Hematopoietic multipotent progenitor cell treated with erythropoietin and hydrocortisone succinate and interleukin-3 and kit ligand, for 6 days (in vitro differentiated cells): ENCODE measurements at places on chromosomes 7 and 10.
A peak's percentile ranks its signal among the peaks of the same experiment; 100 is the strongest.

DNA sequence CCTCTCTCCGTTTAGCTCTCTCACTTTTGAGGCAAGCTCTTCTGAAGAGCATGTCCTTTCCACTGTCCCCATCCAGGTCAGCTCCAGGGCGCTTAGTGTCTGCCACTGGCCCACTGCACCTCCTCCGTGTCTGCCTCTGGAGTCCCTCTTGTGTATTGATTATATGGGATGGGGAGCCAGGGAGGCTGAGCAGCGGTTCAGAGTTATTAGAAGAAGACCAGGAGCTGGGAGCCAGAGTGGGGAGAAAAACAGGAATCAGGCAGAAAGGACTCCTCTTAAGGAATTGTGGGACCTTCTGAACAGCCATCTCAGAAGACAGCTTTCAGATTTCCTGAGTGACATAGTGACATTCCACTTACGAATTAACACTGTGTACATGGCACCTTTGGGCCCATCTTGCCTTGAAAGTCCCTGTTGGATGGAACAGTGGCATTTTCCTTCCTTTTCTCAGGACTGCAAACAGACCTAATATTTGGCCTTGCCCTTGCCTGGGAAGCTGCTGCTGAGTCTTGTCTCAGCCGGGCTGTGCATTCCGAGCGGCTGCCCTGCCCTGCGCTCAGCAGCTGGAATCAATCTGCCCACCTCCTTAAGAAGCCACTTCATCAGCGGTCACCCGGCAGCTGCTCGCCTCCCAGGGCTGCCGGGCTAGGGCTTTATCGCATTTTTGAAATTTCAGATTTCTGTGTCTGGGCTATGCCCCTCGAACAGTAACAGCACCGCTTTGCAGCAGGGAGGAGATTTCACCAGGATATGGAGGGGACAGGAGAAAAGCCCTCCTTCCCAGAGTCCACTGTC is 81.1 kb upstream of the PRKG1 start:
- no peak for DNase-seq

GRCh38 chr10:30433306-30433729 is 666 bp upstream of the MAP3K8 start:
- DNase-seq, result peak; percentile 76

GRCh38 chr7:48634116-48634632 is 290.2 kb upstream of the CDC14C start:
- DNase-seq, result no peak

DNA sequence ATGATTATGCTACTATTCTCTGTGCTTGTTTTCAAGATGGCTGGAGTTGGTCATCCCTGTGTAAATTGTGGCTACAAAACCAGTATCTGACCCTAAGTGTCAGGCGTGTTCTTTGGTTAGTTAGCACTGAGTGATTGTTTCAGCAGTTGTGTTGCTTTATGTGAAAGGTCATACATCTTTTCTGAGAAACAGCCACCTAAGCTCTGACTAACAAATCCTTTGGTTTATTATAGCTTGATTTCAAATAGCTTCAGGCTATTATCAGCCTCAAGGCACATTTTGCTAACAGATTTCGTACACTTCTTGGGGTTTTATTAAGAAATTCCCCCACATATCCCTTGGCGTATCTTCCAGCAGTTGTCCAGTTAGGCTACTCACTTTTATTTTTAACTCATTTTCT is 4.8 kb upstream of the ADRB1 start:
- no peak for DNase-seq

GRCh38 chr10:122450353-122450990 is 4.0 kb upstream of the ARMS2 start:
- DNase-seq, result no peak
